HAP-1 (cell line): ENCODE measurements at places on chromosomes 13 and 19.

GRCh38 chr19:10899151-10899653, 27.8 kb downstream of the CARM1 start:
- DNase-seq = no peak

GRCh38 chr13:52600666-52601065, 41.6 kb upstream of the HNRNPA1L2 start:
- DNase-seq = peak; percentile 35

- no peak for DNase-seq
Measured at GRCh38 chr13:26501641-26502040, 55.8 kb upstream of the WASF3 start.

GRCh38 chr13:24660023-24660741, 20.0 kb upstream of the ATP12A start:
- no peak for DNase-seq

GRCh38 chr13:21825801-21826200, 154.9 kb downstream of the FGF9 start:
- no peak for DNase-seq

GRCh38 chr19:2207008-2207407, 29.1 kb downstream of the PLEKHJ1 start:
- no peak for DNase-seq

GRCh38 chr19:7670150-7670783, 1.4 kb downstream of the RETN start:
- no peak for DNase-seq

GRCh38 chr13:113955691-113956090, 18.2 kb downstream of the C13orf46 start:
- DNase-seq = no peak

DNA sequence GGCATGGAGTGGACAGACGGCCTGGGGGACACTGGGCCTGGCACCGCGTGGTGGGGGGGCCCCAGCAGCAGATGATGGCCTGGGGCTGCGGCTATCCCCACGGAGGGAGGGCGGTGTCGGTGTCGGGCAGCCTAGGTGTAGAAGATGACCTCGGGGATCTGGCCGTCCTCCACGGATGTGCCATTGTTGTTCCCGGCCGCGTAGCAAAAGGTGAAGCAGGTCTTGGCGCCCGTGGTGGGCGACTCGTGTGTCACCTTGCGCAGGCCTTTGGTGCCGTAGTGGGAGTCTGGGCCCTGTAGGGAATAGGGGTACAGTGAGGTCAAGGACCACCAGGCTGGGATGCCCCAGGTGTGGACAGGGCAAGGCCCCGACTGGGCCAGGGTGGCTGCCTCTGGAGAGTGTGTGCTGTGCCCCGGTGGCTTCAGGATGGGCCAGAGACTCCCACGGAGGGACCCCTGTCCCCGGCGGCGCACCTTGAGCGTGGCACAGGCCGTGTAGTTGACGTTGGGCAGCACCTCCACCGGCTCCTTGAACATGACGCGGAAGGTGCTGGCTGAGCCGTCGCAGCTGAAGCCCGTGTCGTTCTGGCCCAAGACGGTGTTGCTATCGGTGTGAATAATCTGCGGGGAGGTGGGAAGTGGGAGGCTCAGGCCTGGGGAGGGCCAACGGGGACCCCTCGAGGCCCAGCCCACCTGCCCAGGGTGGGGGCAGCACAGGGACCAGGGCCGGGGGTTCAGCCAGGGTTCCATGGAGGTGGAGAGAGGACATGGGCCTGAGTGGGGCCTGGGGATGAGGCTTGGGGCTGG, 29.0 kb downstream of the BTBD2 start:
- no peak for DNase-seq

GRCh38 chr13:37295071-37295470, 189.6 kb upstream of the CSNK1A1L start:
- no peak for DNase-seq

- DNase-seq = no peak
Measured at GRCh38 chr13:39967199-39967959, 311.9 kb downstream of the COG6 start.

GRCh38 chr13:108663710-108664109, 34.3 kb downstream of the MYO16 start:
- DNase-seq = no peak

- DNase-seq = no peak
Measured at GRCh38 chr19:32896516-32897214, 27.1 kb upstream of the SLC7A9 start.

DNA sequence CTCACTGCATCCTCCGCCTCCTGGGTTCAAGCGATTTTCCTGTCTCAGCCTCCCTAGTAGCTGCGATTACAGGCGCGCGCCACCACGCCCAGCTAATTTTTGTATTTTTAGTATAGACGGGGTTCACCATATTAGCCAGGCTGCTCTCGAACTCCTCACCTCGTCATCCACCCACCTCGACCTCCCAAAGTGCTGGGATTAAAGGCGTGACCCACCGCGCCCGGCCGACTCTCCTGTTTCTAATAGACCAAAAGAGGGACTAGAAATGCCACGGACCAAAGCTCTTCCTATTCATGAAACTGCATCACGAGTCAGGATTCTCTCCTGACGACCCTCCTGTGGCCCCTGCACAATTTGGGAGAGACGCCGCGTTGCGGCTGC, 563 bp downstream of the ZNF43 start:
- no peak for DNase-seq

DNA sequence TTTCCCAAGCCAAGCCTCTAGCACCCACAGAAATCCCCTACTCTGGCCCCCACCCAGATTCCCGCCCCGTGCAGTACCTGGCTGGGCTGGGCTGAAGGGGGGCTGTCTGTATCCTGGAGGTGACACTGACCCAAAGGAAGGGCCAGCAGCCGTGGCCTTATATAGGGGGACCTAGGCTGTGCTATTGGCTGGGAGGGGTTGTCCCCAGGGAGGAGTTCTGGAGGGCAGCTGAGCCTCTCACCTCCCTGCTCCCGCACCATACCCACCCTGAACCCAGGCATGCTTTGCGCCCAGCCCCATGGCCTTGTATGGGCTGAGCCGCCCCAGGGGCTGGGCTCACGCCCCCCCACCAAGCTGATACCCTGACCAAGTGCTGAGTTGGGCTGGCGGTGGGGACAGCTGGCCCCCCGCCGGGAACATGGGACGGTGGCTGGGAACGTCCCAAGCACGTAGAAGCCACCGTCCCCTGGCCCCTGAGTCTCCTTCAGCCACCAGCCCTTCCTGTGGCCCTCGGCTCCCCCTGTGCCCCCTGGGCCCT, at the start of gene CKM:
CKM (minus strand) TSS at position 132 of the 538 bp plus-strand sequence. CDS start 3,162 bp downstream, outside the sequence.
- no peak for DNase-seq

DNA sequence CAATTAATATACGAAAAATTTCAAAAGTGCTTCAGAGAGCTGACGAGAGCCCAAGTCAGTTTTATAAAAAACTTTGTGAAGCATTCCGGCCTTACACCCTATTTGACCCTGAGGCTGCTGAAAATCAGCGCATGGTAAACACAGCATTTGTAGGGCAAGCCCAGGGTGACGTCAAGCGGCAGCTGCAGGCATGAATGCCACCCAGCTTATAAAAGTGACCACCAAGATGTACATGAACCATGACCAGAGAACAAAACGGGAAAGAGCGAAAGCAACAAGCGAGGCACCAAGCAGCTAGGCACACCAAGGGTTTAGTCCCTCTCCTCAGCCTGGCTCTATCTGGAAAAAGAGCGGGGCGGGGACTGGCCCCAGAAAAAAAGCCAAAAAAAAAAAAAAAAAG, 6.0 kb downstream of the SIGLEC11 start:
- DNase-seq = no peak

- no peak for DNase-seq
Measured at GRCh38 chr13:51666374-51666773, 82.1 kb downstream of the WDFY2 start.

GRCh38 chr19:1884719-1885334, 469 bp downstream of the ABHD17A start:
- no peak for DNase-seq

DNA sequence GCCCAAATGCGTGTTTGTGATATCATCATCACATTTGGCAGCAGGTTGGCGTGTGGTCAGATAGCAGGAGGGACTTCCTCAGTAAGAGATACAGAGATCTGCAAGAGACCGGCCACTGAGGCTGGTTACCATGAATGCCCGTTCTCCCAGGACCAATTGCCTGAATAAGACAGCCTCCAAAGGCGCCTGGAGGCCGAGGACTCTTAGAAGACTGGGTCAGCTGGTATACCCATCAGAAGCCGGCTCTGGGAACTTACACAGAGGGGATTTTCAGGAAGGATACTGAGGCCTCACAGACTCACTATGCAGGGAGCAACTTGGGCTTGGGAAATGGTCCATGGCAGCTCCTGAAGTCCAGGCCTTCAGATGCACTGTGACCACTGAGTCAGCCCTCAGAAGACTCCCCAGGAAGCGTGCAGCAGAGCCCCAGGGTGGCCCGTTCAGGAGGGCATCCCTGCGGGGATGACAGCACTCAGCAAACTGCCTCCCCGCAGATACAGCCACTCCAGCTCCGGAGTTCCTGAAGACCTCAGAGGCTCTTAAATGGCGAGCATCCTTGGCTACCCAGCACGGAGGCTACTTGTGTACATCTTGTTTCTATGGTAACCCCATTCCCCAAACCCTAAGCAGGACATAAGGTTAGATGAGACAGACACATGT, 26.4 kb upstream of the VSTM2B start:
- no peak for DNase-seq

DNA sequence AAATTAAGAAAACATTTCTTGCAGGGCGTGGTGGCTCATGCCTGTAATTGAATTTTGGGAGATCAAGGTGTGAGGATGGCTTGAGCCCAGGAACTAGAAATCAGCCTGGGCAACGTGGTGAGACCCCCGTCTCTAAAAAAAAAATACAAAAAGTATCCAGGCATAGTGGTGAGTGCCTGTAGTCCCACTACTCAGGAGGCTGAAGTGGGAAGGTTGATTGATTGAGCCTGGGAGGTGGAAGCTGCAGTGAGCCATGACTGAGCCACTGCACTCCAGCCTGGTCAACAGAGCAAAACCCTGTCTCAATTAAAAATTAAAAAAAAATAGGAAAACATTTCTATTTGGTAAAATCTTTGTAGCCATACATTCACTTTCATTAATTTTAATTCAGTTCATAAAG, 526.5 kb downstream of the PCDH9 start:
- no peak for DNase-seq

DNA sequence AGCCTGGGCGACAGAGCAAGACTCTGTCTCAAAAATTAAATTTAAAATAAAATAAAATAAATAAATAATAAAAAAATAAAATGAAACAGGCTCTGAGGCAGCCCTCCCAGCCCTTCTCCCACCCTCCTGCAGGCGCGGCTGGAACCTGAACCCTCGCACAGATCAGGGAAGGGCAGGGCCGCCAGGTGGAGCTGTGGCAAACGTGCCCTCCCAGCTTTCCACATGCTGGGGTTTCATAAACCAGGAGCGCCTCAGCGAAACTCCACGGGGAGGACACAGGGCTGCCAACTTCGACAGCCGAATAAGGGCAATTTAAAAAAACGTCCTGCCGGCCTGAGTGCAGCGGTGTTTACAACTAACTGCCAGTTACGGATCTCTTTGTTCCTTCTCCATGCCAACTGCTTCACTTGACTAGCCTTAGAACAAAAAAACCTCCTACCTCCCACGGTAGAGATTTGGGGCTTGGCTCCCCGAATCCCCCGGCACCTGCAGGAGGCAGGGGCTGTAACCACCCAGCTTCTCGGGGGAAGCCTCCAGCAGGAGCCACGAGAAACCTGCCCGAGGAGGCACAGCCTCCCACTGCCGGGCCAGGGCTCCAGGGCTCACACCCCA, 15.9 kb downstream of the ZNF787 start:
- no peak for DNase-seq

GRCh38 chr19:38734426-38735256, 9.6 kb downstream of the CAPN12 start:
- no peak for DNase-seq

DNA sequence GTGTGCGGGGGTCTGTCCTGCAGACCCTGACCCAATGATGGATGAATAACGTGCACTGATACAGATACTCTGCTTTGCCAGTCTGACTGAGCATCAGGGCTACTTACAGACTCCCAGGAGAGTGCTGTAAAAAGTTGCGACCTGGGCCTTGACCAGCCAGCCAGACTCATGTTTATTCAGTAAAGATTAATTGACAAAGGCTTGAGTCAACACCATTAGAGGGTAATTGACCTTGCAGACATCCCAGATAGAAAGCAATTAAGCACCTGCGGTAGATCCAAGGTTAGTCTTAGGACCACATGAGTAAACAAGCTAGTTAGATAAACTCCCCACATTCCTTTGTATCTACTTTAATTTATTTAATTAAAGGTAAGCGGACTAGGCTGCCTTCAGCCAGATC, 10.4 kb downstream of the NUDT19 start:
- DNase-seq = no peak

DNA sequence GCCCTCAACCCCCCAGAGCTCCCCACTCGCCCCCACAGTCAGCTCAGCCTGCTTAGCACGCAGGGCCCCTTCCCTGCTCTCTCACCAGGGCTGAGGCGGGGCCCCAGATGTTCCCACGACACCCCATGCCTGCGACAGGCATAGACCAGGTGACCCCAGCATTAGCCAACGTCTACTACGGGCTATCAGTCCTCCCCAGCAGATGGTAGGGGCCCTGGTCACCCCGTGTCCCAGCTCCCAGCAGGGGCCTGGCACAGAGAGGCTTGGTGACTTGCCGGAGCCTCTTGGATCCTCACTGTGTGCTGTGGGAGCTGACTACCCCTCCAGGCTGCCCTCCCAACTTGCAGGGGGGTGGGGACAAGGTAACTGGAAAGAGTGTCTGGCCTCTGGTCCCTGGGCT, 80.6 kb downstream of the KDM4B start:
- DNase-seq = no peak

DNA sequence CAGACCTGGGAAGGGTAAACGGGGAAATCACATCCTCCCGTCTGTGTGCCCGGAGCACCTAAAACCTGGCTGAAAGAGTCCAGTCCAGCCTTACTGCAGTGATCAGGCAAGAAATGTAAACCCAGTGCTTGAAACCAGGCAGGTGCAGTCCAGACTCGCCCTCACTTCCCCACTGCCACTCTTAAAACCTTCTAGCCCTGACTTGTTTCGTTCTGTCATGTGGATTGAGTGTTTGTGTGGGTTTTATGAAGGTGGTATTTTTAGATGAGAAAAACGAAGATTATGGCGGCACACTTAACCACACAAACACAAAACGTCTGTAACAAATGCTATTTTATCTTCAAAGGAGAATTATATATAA, 839 bp upstream of the CKAP2 start:
- no peak for DNase-seq

GRCh38 chr13:59686798-59687394, 476.8 kb downstream of the DIAPH3 start:
- no peak for DNase-seq

- no peak for DNase-seq
Measured at GRCh38 chr19:38838208-38838985, 6.8 kb upstream of the ECH1 start.

DNA sequence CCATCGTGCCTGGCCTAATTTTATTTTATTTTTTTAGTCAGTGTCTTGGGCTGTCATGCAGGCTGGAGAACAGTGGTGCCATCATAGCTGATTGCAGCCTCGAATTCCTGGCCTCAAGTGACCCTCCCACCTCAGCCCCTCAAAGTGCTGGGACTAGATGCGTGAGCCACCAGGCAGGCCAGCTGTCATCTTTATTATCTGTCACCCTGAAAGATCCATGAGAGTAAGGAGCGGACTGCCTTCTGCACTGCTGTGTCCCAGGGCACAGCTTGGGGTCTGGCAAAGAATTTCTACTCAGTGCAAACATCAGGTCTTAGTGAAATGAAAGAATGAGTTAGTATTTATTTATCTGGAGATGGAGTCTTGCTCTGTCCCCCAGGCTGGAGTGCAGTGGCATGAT, 9.5 kb upstream of the TLE5 start:
- DNase-seq = no peak
